ENCODE measurements at places on chromosomes 7 and 10. TPM values are rescaled to one million over a fixed set of nuclear protein-coding genes. Genes with fewer than 3 reads are reported as not detected.

GRCh38 chr10:15558136-15558535 is 161.6 kb downstream of the ITGA8 start:
- no peak for DNase-seq

- no peak for DNase-seq
These were observed 92.6 kb downstream of the AHCYL2 start for GRCh38 chr7:129317450-129317849.

DNA sequence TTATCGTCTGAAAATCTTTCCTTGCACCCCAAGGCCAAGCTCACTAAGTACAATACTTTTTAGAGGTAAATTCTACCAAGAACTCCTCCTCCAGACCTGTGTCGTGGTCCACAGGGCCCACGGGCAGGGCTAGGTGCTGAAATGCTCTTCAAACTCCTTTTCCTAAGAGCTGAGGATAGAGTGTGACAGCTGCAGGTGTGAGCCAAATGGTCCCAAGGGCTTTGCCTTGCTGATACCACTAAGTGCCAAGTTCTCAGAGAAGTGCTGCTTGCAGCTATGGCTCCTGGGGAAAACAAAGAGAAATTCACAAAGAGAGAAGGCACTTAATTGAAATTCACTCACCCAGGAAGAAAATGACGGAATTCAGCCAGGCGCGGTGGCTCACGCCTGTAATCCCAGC is 868.9 kb upstream of the AUTS2 start:
- DNase-seq = no peak

- no peak for DNase-seq
These were observed 189.9 kb downstream of the PLPP4 start for GRCh38 chr10:120646738-120647456.

DNA sequence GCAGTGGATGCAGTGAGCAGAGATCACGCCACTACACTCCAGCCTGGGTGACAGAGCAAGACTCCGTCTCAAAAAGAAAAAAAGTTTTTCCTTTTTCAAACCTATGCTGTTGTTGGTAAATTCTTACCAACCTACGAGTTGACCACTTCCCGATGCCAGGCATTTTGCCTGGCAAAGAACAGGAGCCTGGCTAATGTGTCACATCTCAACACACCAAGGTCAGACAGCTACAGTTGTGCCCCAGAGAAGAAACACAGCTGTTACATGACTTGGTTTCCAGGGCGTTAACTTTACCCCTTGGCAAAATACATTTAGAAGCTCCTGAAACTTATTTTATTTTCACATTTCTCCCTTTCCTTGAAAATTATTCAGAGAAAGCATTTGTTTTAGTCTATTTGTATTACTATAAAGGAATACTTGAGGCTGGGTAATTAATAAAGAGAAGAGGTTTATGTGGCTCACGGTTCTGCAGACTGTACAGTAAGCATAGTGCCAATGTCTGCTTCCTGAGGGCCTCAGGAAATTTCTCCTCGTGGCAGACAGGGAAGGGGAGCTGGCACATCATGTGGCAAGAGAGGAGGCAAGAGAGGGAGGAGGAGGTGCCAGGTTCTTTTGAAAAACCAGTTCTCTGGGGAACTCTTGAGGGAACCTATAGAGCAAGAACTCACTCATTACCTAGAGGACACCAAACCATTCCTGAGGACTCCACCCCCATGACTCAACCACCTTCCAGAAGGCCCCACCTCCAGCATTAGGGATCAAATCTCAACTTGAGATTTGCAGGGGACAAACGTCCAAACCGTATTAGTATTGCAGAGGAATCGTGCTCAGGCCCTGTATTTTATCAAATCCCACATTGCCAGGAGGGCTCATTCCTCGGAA is 83.3 kb downstream of the PAXIP1 start:
- no peak for DNase-seq

GRCh38 chr10:16520900-16521299 is 779 bp downstream of the C1QL3 start:
- peak; percentile 70 for DNase-seq

DNA sequence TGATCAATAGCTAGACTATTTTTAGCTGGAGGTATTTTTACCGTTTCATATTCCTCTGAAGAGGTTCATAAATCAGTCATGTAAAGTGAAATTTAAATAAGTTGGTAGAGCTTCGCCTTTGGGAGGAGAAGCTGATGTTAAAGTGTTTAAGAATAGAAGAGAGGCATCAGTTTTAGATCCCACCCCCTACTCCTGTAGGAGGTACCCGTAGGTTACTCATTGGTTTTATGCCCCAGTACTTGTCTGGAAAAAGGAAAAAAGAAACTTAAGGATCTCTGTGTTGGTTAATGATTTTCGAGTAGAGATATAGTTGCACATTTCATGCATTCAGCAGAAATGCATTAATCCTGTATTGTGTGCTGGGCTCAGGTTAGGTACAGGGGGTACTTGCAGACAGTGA is 8.7 kb downstream of the ZNF365 start:
- DNase-seq = no peak

DNA sequence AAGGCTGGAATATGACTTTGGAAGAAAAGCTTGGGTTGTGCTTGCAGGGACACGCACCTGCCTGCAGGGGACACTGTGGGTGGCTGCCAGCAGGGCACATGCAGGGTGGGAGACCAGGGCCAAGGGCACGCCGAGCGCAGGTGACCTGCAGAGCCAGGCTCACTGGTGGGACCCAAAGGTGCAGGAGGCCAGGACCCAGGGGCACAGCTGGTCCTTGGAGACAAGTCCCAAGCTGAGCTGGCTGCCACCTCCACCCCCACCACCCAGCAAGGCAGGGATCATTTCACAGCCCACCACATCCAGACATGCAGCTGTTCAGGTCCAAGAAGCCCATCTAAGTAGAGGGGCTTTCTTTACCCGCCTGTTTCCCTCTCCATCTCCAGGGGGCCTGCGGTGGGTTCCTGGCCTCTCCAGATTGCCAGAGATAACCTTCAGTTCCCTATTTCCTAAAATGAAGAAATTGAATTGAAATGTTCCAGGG is 13.8 kb upstream of the CLIP2 start:
- no peak for DNase-seq

- DNase-seq = no peak
These were observed 6.3 kb upstream of the CACNA2D1 start for GRCh38 chr7:82449910-82450309.

- no peak for DNase-seq
These were observed 467.9 kb upstream of the PODXL start for GRCh38 chr7:132024290-132024689.

- DNase-seq = no peak
These were observed 61.0 kb downstream of the DAGLB start for GRCh38 chr7:6386779-6387178.

AKR1E2 gene
- total RNA-seq = 10.0 TPM

TRIM73 gene
- total RNA-seq = 4.4 TPM

SFXN2 gene
- total RNA-seq = 12.0 TPM

CALML5 gene
- not detected for total RNA-seq

TUBAL3 gene
- not detected for total RNA-seq

EVX1 gene
- not detected for total RNA-seq

SMC3 gene
- 29.8 TPM for total RNA-seq
